ENCODE measurements at places on chromosomes 3 and 15.

GRCh38 chr15:61092361-61093157 is 136.5 kb downstream of the RORA start:
- DNase-seq = no peak

GRCh38 chr3:38404286-38404685 is 49.4 kb upstream of the ACVR2B start:
- DNase-seq = no peak

DNA sequence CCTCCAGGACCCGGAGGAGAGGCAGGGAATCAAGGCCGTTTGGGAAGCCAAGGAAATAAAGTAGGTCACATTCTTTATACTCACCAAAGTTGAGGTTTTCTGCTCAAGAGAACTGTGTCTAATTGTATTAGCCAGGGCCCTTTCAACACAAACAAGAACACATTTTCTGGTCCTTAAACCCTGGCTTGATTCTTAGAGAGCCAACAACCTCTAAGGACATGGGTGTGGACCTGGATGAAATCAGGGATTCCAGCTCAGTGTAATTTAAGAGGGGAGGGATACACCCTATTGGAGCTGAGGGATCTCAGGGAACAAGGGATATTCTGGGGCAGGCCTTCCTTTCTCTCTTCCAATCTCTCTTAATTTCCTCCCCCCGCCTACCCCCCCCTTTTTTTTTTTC is 104.8 kb downstream of the COL6A6 start:
- no peak for DNase-seq

DNA sequence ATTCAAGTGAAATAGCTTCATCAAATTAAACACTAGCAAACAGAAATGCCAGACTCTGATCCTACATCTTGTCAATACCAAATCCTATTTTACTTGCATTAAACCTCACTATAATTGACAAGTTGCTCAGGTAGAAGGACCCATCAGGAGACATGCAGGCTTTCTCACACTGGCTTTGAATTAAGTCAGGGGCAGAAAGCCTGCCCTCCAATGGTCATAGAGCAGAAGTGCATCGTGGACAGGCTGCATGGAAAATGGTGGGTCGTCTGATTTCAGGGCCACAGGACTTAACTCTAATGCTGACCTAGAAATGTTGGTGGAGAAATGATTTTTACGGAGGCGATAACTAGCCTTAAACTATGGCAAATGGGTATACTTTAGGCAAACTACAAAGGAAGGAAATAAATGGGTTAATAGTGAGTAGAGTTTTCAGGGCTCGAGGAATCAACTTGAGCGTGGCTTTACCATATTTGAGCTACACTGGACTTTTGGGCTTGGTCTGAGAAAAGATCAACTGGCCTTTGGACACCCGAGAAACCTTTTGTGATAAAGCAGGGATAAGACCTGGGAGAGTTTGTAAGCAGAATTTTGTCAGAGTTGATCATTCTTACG is 283.9 kb downstream of the GRM7 start:
- DNase-seq = no peak

DNA sequence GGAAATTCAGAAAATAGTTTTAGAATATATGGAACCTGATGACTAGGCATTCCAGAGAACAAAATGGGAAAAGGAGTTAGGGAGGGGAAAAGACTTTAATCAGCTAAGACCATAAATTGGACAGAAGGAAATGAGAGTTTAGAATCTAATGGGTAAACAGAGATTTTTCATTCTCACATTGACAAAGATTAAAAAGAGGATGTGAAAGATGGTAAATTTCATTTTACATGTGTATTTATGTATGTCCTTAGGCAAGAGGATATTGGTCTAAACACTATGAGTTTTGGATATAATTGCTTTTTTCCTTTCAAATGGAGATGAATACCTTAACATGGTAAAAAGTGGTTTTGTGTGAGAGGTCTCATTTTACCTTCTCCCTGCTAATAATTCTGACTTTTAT is 1021.9 kb downstream of the NSUN3 start:
- DNase-seq = no peak

DNA sequence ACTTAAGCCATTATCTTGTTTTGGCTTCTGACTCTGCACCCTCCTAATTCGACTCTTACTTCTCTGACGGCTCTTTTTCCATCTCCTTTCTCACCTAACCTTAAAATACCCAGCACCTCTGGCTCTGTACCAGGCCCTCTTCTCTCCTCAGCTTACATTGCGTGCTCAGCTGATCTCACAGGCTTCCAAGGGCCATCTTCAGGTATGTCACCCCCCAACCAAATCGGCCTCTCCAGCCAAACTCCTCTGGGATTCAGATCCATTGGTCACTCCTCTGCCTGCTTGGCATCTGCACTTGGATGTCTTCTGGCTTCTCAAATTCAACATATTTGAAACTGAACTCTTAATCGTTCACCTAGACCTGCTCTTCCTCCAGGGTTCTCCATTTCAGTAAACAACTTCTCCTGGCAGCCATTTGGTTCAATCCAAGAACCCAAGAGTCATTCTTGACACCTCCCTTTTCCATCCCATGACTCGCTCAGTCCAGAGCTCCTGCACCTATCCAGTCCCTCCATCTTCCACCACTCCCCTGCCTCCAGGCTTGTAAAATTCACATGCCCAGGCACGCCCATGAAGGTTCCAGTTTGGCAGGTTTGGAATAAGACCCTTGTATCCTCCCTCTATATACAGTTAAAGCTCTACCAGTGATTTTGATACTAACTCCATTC is 35.2 kb upstream of the SLC41A3 start:
- DNase-seq = no peak

DNA sequence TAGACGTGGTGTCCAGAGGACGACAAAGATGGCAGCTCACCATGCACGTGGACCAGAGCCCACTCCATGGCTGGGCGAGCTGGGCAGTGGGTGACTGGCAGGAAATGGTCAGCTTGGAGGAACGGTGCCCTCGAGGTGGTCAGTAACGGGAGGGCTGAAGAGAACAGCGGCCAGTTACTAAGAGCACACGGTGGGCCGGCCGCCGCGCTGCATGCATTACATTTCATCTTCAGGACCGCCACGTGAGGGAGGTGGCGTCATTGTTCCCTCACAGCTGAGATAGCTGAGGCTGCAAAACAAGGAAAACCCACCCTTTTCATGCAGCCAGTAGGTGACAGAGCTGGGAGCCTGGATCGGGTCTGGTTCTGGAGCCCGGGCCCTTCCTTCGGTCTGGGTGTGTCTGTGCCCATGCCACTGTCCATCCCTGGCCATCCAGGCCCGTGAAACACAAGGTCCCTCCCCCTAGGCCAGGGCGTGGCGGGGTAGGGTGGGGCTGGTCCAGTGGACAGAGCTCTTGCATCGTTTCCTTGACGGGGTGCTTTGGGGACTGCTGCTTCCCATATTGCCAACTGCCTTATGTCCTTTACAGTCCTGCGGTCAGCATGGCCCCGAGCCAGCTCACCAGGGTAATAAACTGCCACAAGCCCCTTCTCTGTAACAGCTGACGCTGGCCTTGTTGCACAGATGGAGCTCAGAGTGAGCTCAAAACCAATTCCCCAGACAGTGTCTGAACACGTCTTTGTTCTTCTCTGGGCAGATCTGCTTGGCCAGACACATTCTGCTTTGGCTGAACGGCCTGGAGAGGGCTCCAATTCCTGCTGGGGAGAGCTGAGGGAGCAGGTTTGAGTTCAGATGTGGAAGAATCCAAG is 51.8 kb downstream of the RGMA start:
- no peak for DNase-seq

DNA sequence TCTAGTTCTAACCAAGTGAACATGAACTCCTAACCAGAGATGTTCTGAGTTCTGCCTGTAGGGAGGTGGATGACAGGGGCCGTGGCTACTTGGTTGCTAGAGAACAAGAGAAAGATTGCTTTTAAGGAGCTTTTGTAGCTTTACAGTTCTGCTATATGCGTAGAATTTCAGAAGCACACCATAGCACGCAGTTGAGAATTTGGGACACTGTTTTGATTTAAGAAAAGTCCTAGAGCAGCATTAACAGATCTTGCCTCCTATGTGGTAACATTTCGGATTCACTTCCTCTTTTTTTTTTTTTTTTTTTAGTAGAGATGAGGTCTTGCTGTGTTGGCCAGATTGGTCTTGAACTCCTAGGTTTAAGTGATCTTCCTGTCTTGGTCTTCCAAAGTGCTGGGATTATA is 181.7 kb downstream of the TCF12 start:
- DNase-seq = no peak

DNA sequence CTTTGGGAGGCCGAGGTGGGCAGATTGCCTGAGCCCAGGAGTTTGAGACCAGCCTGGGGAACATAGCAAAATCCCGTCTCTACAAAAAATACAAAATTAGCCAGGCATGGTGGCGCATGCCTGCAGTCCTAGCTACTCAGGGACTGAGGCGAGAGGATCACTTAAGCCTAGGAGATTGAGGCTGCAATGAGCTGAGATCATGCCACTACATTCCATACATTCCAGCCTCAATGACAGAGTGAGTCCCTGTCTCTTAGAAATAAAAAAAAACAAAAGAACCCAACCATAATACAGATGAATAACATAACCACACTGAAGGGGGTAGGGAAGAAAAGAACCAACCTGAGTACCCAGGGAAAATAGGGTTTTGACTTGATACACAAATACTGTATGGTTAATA is 19.7 kb upstream of the CGNL1 start:
- DNase-seq = no peak

DNA sequence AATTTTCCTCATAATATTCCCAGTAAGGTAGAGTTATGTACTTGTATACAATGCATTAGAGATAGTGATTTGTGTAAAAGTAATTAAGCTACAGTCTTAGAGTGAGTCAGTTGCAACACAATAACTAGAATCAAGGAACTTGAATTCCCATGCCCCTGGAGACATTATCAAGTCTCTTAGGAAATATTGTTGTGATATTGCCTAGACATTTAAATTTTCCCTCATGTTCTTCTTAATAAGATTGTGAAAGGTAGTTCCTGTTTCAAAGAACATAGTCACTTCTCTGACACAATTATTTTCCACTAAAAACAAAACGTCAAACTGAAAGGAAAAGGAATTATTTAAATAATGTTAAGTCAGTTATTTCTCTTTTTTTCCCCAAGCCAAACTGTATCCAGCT is 13.0 kb upstream of the ATP1B3 start:
- DNase-seq = no peak

- no peak for DNase-seq
These were observed 331.5 kb upstream of the SLCO3A1 start for GRCh38 chr15:91521996-91522395.

GRCh38 chr15:70602281-70602680 is 161.1 kb downstream of the UACA start:
- no peak for DNase-seq

DNA sequence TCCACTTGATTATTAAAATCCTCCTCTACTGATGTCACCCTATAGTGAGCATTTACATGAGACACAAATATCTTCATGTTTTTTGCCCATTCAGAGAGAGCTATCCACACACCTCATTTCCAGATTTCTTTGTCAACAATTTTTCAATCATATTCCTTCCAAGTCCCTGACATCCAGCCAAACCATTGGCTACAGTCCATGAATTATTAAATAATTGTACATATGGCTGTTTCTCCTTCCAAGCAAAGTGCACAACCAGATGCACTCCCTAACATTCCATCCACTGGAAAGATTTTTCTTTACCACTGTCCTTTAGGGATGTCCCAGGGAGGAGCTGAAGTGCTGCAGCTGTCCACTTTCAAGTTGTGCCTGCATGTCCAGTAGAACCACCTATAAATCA is 328.0 kb upstream of the MDFIC2 start:
- DNase-seq = no peak

DNA sequence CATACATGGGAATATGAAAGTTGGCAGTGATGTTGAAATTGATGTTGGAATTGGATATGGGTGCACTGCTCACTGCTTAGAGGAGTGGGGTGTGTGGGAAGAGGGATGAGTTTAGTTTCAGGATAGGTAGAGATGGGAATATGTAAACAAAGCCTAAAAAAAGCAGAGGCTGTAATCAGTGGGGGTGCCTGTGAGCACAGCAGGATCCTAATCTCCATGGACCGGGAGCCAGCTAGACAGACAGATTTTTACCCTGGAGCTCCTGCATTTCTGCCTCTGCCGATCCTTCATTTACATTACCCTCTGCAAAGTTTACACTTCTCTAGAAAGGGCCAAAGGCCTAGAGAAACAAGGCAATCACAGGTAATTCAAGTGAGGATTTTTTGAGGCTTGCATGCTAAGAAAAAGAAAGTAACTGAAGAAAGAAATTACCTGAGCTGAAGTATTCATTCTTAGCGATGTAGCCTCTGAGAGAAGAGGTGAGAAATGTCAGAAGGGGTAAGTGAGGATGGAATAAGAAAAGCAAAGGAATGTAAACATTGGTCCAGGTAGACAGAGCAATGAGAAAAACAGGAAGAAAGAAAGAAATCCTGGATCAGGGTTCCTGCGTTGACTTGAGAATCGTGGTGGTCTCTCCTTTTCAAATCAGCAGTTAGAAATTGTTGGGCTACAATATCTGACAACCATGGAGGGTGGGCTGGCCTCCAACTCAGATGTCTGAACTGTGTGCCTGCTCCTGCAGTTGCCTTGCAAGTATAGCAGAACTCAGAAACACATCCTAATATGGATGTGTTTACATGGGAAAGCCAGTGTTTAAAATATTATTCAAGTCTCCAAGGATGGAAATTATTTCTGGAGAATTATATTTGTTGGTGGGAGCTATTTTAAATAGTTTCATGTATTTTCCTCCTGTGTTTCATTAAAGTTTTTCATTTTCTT is 79.8 kb downstream of the CRTC3 start:
- no peak for DNase-seq

DNA sequence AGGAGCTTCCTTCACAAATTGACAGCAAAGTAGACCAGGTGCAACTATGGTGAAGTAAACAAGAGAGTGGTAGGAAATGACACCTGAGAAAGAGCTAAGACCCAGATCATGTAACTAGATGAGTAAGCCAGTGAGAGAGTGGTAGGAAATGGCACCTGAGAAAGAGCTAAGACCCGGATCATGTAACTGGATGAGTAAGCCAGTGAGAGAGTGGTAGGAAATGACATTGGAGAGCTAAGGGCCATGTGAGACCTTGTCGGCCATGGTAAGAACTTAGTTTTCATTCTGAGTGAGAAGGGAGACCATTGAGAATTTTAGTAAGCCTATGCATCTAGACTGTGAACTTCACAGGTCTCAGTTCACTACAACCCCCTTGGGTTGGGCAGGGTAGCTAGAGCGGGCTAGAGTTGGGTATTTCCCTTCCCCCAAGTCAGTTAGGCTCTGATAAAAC is 5.4 kb upstream of the SENP7 start:
- DNase-seq = peak; percentile 22

- DNase-seq = no peak
These were observed 4.0 kb upstream of the ADPGK start for GRCh38 chr15:72787526-72787925.

GRCh38 chr3:141469720-141470119 is 17.1 kb upstream of the RASA2 start:
- no peak for DNase-seq
